ENCODE measurements at places on chromosomes 6 and 20.
A peak's percentile ranks its signal among the peaks of the same experiment; 100 is the strongest.

DNA sequence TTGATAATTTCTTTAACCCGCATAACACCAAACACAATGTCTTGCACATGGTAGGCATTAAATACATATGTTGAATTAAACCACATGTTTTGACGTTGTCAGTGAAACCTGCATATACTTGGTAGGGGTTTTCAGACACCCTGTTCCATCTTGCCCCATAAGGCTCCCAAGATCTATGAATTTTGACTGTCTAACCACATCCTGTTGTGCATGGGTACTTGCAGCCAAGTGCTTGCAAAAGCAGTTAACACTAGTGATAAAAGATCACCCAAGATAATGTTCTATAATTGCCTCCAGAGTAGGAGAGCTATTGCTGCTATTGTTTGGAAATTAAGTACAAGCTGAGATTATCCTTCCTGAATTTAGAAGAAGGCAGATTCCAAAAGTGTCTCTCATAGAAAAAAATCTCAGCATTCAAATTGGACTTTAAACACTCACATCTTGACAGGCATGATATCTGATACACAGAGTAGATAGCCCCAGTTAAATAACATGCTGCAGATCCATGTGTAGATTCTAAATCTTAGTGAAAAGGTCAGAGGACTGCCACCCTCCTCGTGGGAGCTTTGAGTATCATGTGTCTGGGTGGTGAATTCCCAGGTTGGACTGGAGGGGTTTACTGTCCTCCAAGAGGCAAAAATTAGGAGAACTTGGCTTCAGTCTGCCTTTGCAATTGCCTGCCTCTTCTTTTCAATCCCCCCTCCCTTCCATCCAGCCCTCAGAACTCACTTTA lies 25.8 kb upstream of the CCN6 start:
- DNase-seq, result peak; percentile 55

- DNase-seq, result no peak
Measured at GRCh38 chr6:17200395-17200794, 80.8 kb upstream of the RBM24 start.

- no peak for DNase-seq
Measured at GRCh38 chr20:41258474-41258873, 59.1 kb downstream of the ZHX3 start.

DNA sequence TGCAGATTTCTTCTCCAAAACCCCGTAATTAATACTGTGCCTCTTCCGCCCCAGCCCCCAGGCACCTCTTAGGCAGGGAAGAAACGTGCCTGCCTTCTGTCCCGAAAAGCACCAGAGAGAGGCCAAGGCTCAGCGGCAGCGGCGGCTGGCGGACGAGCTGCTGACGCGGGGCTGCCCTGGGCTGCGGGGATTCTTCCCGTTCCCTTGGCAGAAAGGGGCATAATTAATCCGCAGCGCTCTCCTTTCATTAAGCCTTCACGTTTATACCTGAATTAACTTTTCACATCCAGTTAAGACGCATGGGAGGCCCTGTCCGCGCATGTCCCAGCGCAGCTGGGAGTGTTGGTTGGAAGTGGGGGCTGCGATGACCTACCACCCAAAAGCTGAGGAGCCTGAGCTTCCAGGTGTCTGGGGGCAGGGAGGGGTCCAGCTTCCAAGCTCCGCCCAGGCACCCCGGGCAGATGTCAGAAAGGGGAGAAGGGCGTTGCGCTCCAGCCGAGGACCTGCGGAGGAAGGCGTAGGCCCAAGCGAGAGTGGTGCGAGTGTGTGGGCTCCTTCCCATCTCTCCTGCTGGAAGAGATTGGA lies 167.4 kb upstream of the LRFN2 start:
- no peak for DNase-seq

GRCh38 chr6:26116267-26116666 lies 29.0 kb downstream of the HFE start:
- no peak for DNase-seq

GRCh38 chr6:41655646-41656001 lies 17.4 kb downstream of the MDFI start:
- DNase-seq, result no peak

DNA sequence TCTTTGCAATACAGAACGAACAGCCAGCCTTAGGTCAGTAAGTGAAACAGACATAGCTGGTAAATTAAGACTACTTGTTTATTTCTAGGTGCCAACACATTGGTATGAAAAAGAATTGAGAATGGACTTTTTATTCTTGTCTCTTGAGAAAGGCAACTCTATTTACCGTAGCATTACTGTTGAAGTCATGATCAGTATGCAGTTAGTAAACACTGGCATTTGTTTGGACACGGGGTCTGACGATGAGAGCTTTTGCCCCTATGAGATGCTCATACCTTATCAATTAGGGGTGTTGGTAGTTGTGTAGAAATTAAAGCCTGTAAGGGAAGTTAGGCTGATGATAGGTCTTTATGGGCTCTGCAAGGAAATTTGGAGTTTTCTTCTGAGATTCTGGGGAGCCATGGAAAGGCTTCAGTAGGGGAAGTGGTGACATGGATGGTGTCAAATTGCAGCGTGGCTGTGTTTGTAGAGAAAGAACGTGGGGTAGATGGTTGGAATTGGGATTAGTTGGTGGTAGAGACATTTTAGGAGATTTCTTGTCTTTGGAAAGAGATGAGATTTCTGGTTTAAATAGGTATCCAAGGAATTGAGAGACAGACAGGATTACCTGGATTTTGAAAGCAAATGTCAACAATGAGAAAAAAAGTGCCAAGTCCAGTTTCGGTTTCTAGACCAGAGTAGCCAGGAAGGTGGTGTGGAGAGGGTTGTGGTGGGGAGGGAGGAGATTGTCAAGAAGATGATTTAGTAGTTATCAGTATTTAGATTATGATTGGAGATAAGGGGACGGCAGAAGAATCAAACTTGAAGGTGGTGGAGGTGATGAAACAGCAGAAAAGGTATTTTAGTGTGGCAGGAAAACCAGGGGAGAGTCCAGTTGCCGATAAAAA lies 116.6 kb downstream of the JARID2 start:
- DNase-seq, result no peak

DNA sequence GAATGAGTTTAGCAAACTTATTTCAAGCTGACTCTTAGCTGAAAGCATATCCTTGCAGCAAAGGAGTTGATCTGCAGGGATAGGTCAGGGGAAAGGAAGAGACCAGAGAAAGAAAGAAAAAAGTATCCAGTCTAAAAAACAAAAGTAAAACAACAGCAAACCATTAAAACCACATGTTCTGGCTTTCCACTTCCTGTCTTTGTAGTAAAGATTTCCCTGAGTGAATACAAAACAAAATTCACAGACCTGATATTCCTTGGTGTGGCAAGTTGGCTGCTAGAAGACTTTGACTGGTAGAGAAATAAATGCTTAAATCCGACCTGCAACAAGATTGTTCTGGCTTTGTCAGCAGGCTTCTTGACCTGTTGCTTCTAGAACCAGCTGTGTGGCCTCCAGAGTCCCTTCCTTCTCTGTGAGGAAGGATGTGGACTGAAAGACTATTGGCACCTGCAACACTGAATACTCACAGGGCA lies 23.4 kb upstream of the MCM3 start:
- no peak for DNase-seq

DNA sequence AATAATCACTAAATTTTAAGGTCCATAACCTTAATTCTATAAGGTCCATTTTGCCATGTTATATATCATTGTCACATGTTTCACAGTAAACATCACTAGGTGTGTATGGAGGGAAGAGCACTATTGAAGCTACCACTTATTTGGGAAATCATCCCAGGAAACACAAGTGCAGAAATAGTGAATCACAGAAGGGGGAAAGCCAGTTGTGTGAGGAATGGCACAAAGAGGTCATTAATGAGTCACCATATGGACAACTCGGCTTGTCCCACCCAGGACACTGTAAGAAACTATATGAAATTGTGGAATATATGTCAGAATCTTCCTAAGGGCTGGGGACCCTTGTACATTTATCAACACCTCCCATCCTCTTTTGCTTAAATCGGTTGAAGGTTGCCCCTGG lies 13.7 kb downstream of the BTN3A1 start:
- no peak for DNase-seq

DNA sequence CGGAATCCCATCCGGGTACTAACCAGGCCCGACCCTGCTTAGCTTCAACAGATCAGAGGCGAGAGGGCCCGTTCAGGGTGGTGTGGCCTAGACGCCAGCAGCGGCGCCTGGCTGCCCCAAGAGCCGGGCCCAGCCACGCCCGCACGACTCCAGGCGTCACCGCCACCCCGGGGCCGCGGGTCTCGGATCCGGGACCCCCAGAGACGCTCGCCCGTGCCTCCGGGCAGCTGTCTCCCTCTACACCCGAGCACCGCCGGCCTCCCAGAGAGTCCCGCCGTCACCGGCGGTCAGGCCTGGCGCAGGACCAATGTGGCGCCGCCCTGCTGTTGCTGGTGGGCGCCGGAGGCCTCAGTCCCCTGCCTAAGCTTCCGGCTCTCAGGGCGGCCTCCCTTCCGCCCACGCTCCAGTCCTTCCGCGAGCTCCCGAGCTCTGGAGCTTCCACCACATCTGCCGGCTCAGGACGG lies 441.2 kb upstream of the DEFB115 start:
- DNase-seq, result no peak

DNA sequence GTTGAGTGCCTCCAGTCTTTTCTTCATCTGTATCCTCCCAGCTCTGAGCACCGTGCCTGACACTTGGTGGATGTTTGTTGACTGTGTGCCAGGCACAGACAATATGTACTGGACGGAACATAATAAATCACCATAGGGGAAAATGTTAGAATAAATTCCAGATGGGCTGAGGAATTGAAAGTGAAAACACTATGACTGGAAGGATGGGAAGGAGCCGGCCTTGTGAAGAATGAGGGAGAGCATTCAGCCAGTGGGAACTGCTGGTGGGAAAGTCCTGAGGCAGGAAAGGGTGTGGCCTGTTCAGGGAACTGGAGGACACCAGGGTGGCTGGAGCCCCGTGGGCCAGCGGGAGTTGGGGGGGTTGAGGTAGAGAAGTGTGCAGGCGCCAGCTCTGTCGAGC lies 75.4 kb downstream of the MTHFD1L start:
- DNase-seq, result no peak
